ENCODE measurements at places on chromosomes 1 and 21.
A peak's percentile ranks its signal among the peaks of the same experiment; 100 is the strongest.

- DNase-seq = no peak
Measured at GRCh38 chr1:39568208-39568607, 8.4 kb downstream of the PABPC4 start.

DNA sequence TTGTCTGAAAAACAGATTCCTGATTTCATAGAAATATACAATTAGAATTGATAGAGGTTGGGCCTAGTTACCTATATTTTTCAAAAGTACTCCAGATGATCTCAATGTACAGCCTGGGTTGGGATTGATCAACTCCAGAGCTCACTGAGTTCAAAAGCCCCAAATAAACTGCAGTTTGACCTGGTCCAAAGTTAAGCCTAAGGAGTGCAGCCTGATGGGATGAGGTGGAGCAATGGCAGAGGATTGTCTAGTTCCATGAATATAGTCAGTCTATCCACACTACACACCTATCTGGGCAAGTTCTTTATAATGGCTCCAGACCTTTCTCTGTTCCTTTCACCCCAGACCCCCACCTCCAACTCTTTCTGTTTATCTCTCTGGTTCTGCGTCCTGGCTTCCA lies 49.2 kb downstream of the C8A start:
- no peak for DNase-seq

DNA sequence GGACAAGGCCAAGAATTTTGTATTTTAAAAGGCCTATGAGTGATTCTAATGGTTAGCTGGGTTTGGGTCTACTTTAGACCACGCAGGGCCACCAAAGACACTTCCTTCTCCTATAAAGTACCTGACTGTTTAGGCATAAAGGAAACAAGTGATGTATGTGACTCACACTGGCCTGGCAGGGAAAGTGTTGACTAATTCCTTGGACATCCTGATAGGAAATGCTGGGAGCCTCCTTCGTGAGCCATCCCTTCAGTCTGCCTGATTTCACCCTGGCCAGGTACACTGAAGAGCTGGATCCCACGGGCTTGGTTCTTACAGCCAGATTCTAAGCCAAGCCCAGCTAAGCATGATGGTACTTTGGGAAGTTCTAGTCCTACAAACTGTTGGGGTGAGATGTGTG lies 100.5 kb upstream of the HMGB4 start:
- no peak for DNase-seq

GRCh38 chr1:10625076-10625475 lies 150.3 kb downstream of the PEX14 start:
- no peak for DNase-seq

DNA sequence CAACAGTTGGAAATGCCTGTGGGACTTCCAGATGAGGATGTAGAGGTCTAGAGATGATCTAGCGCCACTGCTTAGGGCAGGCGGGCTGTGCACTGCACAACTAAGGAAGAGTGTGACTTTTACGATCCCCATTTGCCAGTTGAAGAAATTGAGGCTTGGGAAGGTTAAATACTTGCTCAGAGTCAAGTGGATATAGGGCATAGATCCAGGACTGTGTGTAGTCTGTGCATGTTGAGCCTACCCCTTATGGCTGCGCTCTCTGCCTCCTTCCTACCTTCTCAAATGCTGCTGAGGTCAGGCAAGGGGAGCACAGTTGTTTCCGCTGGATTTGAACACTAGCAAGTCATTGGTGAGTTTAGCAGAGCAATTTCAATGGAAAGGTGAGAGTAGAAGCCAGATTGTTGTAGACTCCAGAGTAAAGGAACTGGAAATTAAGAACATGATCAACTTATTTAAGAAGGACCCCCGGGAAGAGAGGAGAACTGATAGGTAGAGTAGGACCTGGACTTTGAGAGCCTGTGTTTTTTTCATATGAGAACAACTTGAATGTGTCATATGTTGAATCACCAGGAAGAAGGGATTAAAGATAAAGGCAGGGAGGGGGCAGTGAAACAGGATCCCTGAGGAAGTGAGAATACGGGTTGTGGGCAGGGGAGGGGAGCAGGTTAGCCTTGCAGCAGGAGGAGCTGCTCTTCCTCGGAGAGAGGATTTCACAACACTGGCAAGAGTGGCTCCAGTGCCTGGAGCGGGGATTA lies 2.7 kb downstream of the CAPN2 start:
- DNase-seq = no peak

GRCh38 chr1:87367549-87367948 lies 38.9 kb downstream of the LMO4 start:
- no peak for DNase-seq

DNA sequence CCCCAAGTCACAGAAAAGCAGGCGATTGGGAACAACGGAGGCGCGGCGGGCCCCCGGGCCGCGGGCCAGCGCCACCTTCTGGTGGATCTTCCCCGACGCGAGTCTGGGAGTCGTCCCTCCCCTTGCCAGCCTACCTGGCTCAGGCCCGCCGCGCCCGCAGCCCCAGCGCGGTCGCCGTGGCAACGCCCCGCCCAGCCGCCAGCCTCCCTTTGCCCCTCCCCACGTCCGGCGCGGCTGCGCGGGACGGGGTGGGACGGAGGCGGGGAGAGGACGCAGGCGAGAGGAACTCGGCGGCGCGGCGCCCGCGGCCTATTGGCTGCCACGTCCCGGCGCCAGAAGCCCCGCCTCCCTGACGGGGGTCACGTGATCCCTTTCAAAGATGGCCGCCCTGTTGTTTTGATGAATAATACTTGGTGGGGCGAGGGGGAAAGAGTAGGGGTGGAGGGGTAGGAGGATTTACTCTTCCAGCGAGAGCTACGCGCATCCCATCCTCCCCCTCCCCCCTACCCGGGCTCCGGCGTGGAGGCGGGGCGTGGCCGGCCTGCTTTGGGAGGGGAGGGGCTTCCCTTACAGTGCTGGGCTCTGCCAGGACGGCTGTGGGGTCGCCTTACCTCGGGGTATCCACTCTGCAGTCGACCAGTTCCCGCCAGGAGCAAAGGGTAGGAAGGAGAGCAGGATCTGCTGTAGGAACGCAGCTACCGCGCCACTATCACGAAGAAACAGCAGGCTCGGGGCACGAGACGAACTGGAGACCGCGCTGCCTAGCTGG lies at the start of gene UBE4B:
TSS of gene UBE4B (plus strand) at position 369 of the 769 bp plus-strand sequence. CDS start 713 bp downstream, outside the sequence.
- DNase-seq = peak; percentile 99

GRCh38 chr1:25674807-25675084 lies 58.2 kb downstream of the MAN1C1 start:
- DNase-seq = no peak

- no peak for DNase-seq
Measured at GRCh38 chr1:18205319-18205718, 97.7 kb downstream of the IGSF21 start.

- no peak for DNase-seq
Measured at GRCh38 chr1:187924252-187924651, 1095.5 kb downstream of the PLA2G4A start.

GRCh38 chr1:74328851-74329250 lies 93.7 kb downstream of the TNNI3K start:
- no peak for DNase-seq

- DNase-seq = no peak
Measured at GRCh38 chr1:190226006-190226405, 251.7 kb downstream of the BRINP3 start.

- no peak for DNase-seq
Measured at GRCh38 chr1:173996995-173997394, 25.2 kb downstream of the RC3H1 start.

GRCh38 chr21:33981391-33982101 lies 65.9 kb upstream of the ATP5PO start:
- DNase-seq = no peak

GRCh38 chr1:224647449-224647848 lies 31.3 kb downstream of the CNIH3 start:
- DNase-seq = no peak

GRCh38 chr1:84776639-84777038 lies 86.4 kb upstream of the SSX2IP start:
- DNase-seq = no peak

GRCh38 chr1:31498376-31499040 lies 77.8 kb upstream of the TINAGL1 start:
- no peak for DNase-seq

- DNase-seq = no peak
Measured at GRCh38 chr1:207858806-207859205, 52.1 kb downstream of the CD34 start.

- DNase-seq = peak; percentile 16
Measured at GRCh38 chr1:175192630-175193526, at the start of gene KIAA0040. TSS of gene KIAA0040 (minus strand) at chr1:175192776. CDS start at chr1:175161013, 31,763 bp downstream.

DNA sequence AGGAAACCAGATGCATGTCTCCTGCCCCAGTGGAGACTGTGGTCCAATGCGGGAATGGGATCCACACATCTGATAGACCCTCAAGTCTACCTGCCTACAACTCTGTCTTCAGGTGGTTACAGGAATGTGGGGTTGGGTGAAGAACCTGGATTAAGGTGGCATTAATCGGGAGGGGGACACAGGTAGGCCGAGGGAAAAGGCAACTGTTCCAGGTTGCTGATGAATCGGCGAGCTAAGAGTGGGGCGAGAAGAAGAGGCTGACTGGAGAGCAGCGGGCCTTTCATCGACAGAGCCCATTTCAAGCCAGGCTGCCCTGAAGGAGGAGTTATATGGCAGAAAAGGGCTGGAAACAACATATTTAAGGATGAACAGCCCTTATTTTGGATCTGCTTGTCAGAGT lies 836 bp downstream of the CD2 start:
- no peak for DNase-seq

GRCh38 chr1:22117238-22117637 lies 25.7 kb downstream of the WNT4 start:
- DNase-seq = no peak

GRCh38 chr1:43841321-43842174 lies 92.1 kb upstream of the ARTN start:
- no peak for DNase-seq

- DNase-seq = no peak
Measured at GRCh38 chr1:153646672-153647345, 11.7 kb upstream of the SNAPIN start.

DNA sequence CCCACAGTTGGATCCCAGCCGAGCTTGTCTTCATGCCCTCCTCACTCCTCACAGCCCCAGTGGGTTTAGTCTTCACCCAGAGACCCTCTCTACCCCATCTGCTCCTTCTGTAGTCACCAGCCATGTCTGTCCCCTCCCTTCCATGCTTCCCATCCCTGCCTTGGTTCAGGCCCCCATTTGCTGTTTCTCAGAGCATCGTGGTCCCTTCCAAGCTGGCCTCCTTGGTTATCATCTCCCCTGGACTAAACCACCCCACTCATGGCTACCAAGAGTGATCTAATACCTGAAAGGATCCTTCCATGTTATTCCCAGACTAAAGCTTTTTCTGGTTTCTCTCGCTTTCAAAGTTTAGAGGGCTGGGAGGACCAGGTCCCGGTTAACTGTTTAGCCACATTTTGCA lies 8.3 kb downstream of the CNIH3 start:
- DNase-seq = no peak

DNA sequence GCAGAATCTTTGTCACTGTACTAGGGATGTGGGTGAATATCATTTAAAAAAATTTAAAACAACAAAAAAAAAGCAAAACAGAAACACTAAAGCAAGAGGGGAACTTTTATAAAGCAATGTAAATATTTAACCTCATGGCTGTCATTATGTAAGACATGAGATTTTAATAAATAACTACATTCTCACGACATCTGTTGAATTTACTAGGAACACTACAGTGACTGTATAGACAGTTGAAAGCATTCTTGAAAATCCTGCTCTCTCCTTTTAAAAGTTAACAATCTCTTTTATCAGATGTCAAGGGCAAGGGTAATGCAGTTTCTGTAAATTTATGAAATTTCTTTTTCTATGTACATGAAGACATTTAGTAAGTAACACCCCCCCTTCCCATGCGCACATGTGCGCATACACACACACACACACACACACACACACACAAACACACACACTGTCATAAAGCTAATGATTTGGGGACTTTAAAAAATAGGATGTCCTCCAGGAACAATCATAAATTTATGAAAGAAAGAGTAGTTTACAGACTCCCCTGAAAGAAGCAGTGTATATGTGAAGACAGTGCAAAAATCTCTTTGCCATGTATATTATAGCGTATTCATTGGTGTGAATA lies 51.7 kb downstream of the PROX1 start:
- DNase-seq = no peak

Measured in activated naive CD4-positive, alpha-beta T cell (primary cell).